ENCODE measurements at places on chromosomes 5 and 9.
A peak's percentile ranks its signal among the peaks of the same experiment; 100 is the strongest.

DNA sequence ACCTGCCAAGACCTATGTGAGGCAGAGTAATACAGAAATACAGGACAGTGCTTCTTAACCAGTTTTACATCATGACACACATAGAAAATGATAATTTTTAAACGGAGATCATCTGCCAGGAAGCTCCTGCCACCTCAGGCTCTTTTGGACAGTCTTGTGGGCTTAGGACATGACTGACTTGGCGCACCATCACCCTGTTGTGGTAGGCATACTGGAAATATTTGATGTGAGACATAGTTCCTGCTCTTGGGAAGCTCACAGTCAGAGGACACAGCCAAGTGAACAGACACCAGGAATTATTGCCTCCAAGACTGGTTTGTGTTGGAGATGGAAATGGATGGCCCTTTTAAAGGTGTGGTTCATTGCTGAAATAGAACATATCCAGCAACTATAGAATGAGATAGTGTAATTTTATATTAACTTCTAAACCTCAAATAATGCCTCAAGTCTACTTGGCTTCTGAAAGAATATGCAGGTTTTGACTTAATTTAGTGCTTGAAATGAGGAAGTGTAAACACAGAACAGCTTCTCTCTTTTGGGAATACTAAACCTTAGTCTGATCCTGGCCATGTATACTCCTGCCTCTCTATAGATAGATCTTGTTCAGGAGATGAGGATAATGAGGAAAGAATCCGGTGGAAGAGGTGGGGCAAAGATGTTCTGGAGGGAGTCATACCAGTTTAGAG, 19.7 kb downstream of the CPEB4 start:
- DNase-seq, result no peak

GRCh38 chr5:116313366-116313765, 228.5 kb downstream of the COMMD10 start:
- no peak for DNase-seq

DNA sequence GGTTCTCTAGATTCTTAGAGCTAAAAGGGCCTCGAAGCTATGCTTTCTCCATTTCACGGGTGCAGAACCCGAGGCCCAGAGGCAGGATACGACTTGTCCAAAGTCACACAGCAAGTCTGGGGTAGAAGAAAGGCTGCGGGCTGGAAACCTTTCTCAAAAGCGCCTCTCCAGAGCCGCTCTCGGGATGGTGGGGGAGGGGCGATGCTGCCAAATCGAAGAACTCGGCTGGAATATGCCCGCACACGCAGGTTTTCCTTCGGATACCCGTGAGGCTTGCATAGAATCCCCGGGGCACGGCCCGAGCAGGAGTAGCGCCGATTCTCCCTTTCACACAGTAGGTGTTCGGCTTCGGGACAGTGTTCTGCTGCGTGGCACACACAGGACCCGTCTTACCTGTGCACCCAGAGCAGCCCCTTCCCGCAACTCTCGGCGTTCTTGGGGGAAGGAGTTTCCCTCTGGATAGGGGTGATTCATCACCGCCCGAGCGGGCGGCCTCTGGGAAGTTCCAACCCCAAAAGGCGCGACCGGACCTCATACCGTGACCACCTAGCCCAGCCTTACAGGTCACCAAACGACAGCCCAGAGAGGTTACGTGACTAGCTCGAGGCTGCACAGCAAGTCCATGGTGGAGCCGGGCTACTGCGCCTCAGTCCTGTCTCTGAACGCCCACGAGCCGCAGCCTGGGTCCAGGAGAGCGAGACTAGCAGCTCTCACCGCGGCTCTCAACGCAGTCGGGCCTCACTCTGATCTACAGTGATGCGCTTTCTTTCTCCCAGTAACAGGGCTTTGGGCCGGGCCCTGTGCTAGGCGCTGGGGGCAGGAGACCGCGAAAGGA, 4.1 kb downstream of the PAX5 start:
- no peak for DNase-seq

DNA sequence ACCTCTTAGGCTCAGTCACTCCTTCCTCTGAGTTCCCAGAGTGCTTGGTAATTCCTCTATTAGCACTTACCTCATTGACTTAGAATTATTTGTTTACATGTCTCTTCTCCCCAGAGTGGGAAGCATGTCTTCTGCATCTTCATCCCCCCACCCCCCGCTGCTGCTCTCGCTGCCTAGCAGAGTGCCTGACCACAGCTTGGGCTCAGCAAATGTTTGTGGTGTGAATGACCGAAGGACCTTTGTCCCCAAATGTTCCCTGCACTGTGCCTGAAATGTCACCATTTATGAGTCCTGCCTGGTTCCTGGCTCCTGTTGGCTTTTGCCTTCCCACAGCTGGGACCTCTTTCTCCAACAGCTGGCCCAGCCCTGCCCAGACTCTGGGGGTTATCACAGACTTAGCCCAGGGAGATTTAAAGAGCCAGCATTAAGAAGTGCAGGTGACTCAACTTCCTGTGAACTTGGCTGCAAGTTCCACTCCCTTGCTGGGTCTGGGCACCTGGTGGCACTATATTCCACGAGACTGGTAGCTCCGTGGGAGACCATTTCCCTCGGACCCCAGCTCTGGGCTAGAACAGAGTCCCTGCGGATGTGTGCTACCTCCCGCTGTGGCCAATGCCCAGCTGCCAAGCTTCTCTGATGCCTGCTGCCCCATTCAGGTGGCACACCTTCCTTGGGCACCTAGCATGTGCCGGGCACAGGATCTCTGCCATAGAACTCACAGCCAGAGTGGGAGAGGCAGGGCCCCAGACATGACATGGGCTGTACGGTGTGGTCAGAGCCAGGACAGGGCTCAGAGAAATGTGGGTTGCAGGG, 1.8 kb upstream of the HMCN2 start:
- DNase-seq, result peak; percentile 45

DNA sequence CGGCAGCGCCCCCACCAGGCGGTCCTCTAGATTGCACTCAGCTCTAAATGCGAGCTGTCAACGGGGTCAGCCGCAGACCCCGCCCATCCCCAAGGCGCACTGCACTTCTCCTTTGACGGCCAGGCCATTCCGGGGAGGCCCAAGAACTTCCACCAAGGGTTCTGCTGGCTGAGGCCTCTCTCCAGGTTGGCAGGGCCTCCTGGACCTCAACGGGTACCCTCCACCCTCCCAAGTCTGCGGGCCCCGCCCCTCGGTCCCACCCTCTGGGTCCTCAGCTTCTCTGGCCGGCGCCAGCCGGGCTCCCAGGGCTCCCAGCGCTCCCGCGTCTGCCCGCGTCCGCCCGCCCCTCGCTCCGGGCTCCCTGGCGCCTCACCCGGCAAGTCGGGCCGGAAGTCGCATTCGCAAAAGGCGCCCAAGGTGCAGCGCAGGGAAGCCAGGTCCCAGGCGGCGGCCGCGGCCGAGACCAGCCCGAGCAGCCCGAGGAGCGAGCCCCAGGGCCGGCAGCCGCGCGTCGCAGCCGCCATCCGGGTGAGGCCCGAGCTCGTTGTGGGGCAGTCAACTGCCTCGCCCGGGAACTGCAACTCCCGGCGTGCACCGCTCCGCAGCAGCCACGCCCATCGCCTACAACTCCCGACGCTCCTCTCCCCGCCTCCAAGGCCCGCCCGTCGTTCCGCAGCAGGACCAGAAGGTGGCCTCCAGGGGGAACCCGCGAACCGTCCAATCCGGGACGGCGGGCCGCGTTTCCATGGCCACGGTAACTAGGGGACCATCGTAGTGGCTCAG, at the start of gene TOR2A:
Gene TOR2A (minus strand): TSS at position 548 of the 783 bp plus-strand sequence. CDS start 24 bp downstream, at position 524.
- peak; percentile 97 for DNase-seq

DNA sequence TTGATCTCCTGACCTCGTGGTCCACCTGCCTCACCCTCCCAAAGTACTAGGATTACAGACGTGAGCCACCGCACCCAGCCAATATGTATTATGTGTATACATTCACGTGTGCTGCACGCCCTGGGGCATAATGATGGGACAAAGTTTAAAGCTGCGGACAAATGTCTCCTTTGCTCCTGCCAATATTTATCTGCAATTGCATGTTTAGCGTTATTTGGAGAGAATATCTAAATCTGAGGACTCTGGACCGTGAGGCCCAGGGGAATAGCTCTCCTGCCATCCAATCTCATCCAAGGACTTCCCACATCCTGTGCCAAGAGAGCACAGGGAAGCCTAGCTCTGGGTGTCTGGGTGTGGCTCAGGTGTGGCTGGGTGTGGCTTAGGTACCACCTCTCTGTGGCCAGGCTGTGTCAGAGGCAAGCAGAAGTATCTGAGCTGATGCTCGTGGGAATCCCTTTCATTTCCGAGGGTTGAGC, 6.9 kb upstream of the BOD1 start:
- DNase-seq, result no peak

DNA sequence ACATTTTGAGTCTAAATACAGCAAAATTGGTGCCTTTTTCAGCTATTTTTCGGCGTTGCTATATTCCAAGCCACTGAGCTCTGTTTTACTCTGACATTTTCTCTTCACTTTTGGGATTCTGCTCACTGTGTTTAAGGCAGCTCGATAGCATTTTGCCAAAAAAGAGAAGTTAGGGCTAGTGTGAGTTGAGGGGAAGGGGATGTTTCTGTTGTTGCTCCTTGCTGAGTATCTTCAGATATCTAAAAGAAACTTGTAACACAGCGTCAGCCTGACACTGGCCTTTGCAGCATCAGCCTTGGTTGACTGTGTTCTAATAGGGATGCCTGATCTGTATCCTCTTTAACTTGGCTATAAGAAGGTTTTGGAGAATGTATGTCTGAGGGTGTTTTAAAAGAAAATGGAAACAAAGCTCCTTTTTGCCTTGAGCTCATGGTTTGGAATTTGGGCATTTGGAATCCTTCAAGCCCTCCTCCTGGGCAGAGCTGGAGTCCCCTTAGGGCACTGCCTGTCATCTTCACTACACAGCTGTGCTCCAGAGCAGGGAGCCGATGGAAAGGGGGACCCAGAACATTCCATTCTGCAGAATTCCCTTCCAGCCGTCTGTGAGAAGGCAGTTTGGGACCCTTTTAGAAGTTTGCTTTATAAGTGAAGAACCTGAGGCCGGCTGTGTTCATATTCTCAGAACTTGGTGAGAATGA, 63.0 kb downstream of the EXOSC2 start:
- peak; percentile 57 for DNase-seq

- DNase-seq, result no peak
Measured at GRCh38 chr5:135013445-135013844, 20.6 kb downstream of the PITX1 start.

DNA sequence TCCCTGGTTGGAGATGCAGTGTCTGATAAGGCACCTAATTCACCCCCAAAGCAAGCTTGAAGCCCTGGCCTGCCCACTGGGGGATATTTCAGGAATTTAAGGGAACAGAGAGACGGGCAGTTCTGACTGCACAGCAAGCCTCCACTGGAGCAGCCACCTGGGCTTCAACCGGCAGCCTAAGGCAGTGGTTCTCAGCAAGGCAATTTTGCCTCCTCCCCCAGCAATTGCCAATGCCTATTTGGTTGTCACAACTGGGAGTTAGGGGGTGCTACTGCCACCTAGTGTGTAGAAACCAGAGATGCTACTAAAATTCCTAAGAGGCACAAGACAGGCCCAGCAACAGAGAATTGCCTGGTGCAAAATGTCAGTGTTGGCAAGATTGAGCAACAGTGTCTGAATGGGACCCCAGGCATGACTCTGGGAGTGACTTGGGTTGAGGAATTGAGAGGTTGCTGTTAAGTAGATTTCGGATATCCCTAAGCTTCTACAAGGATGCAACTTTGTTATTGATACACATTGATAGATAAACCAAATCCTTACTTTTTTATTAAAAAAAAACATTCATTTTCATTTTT, 58.7 kb upstream of the CTSL start:
- DNase-seq, result peak; percentile 57

DNA sequence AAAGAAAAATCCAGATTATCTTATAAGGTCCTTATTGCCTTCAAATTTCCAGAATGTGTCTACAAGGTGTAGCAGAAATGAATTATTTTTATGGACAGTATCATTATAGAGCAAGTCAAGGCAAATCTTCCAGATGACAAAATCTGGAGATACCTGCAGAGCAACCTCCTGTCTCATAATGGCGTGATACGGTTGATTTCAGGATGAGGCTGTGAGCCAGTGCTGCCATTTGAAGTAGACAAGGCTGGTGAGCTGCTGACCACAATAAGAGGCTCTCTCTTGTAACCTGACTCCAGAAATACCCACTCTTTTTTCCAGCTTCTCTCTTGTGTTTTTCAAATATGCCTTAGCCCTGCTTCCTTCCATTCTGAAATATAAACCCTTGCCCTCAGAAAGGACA, 108.2 kb downstream of the HTR1A start:
- DNase-seq, result no peak

DNA sequence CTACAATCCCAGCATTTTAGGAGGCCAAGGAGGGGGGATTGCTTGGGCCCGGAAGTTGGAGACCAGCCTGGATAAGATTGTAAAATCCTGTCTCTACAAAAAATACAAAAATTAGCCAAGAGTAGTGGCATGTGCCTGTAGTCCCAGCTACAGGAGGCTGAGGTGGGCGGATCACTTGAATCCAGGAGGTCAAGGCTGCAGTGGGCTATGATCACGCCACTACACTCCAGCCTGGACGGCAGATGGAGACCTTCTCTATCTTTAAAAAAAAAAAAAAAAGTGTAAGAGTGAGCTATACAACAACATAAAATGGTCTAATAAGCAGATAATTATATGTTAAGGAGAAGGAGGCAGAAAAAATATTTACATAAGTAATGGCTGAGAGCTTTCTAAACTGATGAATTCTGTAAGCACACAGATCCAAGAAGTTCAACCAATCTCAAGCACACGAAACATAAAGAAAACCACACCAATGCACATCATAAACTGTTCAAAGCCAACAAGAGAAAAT, 23.0 kb downstream of the CDC14B start:
- DNase-seq, result no peak

DNA sequence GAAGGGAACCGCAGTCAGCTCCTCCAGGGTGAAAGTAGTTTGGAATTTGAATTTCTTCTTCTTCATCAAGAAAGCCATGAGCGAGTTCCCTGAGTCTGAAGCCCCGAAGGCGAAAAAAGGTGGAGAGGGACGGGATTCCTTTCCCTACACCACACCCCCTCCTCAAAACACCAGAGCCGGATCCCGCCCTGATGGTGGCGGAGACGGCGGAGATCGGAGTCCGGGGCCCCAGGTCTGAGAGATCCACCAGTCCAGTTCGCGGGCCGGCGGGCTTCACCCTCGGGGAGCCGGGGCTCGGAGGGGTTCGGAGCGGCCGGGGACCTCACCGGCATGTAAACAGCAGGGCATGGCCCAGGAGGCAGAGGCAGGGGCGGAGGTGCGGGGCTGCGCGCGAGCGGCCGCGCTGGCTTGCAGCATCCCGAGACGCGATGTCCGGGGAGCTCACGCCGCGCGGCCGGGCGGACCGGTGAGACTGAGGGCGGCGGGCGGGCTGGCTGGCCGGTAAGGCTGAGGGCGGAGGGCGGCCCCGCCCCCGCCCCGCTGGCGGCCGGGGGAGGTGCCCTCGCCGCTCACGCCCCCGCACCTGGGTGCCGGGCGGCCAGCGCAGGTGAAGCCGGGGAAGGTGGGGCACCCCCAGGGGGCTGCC, 606 bp downstream of the EEIG1 start:
- DNase-seq, result peak; percentile 47

DNA sequence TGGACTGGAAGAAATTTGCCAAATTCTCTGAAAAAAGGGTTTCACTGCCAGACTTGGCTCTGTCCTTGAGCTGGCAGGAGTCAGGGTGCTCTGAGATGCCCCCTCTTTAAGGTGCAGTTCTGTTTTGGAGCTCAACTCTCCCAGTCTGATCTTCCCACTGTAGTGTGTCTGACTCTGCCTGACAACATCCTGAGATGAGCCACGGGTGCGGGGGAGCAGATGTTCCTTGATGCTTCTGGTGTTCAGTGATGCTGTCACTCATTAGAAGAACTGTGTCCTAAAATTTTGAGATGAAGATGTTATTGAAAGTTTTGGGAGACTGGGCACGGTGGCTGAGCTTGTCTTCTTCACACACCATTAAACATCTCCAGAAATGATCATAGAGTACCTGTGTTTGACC, 78.2 kb downstream of the BASP1 start:
- no peak for DNase-seq

GRCh38 chr5:126139086-126139485, 284.1 kb upstream of the GRAMD2B start:
- DNase-seq, result no peak
